ENCODE measurements at places on chromosomes 1 and 21. TPM values are rescaled to one million over a fixed set of nuclear protein-coding genes. Genes with fewer than 3 reads are reported as not detected.

The ANGPTL1 gene
- total RNA-seq = not detected

The TNFRSF4 gene
- total RNA-seq = 0.57 TPM

The SHE gene
- total RNA-seq = 77.0 TPM

The WNT4 gene
- total RNA-seq = 0.29 TPM

The SLC44A5 gene
- total RNA-seq = 12.5 TPM

The CENPF gene
- total RNA-seq = 64.0 TPM

Data from thoracic aorta endothelial cell (primary cell).